Activated CD4-positive, alpha-beta T cell treated with anti-CD3 and anti-CD28 coated beads for 36 hours (primary cell): ENCODE measurements at places on chromosomes 3 and 15.

GRCh38 chr15:58454950-58455401 lies 23.2 kb downstream of the LIPC start:
- DNase-seq, result no peak

DNA sequence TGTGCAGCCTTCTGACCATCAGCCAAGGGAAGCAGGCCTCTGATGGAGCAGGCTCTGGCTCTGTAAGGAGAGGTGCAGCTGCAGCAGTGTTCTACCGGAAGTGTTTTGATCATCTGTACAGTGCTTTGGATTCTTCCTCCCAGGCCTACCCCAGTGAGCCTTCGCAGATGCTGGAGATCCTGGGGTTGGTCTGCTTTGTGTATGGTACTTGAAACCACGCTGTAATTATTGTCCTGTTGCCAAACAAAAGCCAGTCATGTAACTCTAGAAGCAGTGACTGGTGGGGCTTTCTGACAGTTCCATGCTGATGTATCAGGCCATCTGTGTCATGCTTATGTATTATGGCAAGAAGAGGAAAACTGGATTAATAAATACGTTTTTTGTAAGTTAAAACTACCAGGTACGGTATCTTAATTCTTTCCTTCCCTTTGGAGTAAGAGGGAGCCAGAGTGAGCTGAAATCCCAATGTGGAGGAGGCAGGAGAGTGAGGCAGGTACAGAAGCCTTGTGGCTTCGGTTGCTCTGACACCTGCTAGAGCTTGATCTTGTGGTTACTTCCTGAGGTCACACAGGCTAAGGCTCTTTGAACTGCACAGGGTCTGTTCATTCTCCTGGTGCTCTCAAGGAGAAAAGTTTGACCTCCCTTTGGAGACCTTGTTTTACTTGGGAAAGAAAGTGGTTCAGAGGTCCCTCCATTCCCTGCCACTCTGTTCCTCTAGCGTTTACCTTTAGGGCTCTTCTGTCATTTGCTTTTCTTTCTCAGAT lies 3.7 kb downstream of the TMEM42 start:
- no peak for DNase-seq

- no peak for DNase-seq
Measured at GRCh38 chr3:196232882-196233251, 16.5 kb downstream of the SLC51A start.

GRCh38 chr3:101665357-101665756 lies 11.6 kb downstream of the ZBTB11 start:
- no peak for DNase-seq

DNA sequence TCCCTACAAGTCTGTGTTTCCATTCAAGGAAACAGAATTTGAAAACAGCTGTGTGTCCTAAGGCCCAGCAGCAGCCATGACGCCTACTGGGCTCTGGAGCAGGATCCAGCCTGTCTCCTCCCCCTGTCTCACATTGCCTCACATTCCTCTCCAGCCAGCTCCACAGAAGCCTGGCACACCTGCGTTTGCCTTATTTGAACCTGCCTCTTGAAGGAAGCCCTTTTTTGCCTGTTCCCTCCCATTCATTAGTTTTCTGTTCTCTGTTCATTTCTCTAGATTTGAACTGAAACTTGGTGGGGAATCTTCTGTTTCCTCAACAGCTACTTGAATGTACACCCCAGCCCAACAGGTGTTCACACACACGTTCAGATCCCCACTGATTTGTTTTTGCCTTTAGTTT lies 890.5 kb downstream of the TUSC7 start:
- DNase-seq, result no peak

GRCh38 chr3:117589454-117589853 lies 879.9 kb downstream of the TUSC7 start:
- DNase-seq, result no peak
